ENCODE measurements at places on chromosomes 1 and 21. TPM values are rescaled to one million over a fixed set of nuclear protein-coding genes. Genes with fewer than 3 reads are reported as not detected.

GRCh38 chr1:14426854-14427253 is 171.6 kb upstream of the KAZN start:
- DNase-seq, result no peak

DNA sequence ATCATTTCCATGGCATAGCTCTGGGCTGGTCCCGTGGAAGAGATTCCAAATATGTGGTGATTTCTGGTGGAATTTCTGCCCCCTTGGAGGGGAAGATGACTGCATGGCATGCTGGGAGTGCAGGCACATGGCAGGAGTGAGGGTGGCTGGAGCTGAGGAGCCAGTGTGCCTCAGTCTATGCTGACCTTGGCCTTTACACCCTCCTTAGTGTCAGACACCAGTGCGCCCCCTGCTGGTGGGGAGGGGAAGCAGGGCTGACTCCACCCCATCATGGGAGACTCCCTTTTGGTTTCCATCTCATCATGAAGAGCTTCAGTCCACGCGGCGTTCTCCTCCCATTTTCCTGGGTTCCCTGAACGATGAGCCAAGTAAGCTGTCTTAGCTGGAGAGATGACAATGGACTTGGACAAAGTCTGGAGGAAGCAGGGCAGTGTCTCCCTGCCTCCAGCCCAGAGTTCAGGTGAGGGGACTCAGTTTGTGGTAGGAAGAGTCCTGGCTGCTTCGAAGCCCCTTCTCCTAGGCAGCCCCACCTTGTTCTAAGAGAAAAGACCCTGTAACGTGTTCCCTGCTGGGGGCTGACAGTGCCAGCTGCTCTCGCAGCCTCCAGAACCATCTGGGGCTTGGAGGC is 10.3 kb downstream of the ALX3 start:
- DNase-seq, result peak; percentile 38

DNA sequence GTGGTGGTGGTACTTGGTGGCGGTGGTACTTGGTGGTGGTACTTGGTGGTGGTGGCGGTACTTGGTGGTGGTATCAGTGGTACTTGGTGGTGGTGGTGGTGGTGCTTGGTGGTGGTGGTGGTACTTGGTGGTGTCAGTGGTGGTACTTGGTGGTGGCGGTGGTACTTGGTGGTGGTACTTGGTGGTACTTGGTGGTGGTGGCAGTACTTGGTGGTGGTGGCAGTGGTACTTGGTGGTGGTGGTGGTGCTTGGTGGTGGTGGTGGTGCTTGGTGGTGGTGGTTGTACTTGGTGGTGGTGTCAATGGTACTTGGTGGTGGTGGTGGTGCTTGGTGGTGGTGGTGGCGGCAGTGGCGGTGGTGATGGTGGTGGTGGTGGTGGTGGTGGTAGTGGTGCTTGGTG is 20.2 kb downstream of the COQ8A start:
- DNase-seq, result no peak

DNA sequence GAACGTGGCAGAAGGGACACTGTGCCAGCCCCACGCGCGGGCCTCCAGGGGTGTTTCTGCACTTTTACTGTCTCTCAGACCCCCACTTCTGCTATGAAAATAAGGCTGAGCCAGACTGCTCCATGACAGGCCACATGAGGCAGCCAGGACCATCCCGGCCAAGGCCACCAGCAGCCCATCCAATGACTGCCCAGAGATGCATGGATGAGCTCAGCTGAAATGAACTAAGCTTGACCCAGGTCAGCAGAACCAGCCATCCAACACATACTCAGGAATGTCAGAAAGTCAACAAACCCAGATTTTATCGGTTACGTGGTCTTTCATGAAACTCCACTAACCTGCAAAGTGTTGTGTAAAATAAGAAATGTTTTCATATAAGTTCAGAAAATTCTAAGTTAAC is 51.2 kb downstream of the CCDC185 start:
- no peak for DNase-seq

- no peak for DNase-seq
Observed at GRCh38 chr1:220730486-220730885, 17.6 kb upstream of the MTARC2 start.

DNA sequence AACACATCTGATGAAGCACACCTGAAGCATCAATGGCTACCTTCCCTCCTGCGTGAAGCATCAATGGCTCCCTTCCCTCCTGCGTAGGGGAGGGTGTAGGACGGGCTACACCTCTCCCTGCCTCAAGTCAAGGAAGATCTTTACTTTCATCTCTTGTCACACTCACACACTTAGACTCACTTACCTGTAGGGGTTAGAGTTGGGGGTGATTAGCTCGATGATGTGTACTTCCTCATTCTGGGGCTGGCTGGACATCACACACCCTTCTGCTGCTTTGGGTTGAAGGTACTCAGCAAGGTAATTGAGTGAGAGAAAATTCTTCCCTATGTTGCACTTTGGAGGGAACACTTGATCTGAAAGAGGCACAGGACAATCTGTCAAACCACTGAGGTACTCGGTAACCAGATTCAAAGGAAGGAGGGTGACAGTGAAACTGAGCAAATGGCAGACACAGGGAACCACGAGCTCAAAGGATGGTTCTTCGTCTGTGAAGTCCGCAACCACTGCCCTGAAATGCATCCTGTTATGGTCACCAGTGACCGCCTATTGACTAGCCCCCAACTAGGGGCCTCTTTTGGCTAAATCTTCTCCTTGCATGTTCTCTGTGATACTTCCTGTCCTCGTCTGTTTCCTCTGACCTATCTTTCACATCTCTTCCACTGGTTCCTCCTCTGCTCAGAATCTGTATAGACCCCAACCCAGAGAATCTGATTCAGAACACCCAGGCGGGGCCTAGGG is 156.2 kb downstream of the TGFBR3 start:
- no peak for DNase-seq

GRCh38 chr1:86861424-86861823 is 52.5 kb downstream of the SELENOF start:
- no peak for DNase-seq

DNA sequence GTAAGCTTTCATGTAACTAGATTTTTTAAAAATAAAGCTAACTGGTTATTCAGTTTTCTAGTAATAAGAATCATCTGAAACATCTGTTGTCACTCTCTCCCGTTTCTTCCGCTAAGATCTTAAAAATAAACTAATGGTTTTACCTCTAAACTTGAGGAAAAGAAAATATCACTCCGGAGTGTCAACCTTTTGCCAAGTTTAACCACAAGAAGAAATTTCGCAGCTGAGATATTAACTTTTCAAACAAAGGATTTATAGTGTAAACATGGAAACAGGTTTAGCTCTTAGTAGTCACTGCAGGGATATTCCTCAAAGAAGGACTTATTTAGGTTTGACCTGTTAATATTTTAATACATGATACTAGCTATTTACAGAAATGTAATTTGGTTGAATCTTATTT is 954.9 kb downstream of the ADGRL2 start:
- no peak for DNase-seq

DNA sequence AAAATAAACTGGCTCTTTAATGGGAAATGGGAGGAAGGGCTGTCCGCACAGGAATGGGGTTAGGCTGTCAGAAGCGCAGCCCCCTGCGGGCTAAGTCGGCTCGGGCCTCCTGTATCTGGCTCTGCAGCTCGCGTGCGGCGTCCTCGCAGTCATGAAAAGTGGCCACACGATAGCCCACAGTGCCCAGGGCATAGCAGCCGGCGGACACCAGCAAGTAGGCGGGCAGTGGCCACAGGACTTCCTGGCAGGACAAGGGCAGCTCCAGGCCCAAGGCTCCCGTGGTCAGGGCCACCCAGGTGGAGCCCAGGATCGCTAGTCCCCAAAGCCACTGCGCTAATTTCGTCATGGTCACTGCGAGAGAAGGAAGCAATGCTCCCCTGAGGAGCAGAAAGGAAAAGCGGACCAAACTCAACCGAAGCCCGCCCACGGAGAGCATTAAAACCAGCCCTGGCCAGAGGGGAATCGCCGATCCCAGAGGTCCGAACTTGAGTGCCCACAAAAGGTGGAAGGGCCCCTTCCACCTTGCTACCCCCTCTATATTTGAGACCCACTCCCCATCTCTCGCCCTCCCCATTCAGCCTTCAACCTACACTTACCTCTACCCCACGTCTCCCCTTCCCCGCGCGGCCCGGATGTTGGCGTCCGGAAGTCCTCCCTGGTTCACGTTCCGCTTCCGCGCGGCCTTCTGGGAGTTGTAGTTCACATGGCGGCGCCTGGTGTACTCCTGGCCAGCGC is at the start of gene DPM3:
DPM3 (minus strand) TSS at position 637 of the 735 bp plus-strand sequence; CDS start at position 346, 291 bp downstream.
- DNase-seq, result peak; percentile 88

DNA sequence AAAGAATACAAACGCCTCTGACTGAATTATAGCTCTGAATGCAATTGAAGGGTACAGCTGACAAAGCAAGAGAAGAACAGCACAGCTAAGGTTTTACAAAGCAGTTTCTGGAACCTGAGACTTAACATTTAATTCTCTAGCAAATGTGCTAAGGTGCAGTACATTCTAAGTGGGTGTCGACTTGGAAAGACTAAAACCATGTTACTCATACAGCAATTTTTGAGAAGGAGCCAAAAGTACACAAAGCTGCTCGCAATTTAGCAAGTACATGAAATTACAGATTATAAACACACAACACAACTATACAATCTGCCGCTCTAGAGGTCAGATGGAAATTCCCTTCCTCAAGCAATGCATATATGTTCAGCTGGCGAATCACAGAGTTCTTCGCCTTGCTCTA is 121.9 kb downstream of the TIAM1 start:
- DNase-seq, result no peak

- DNase-seq, result peak; percentile 14
Observed at GRCh38 chr1:81760477-81761097, 40.1 kb upstream of the ADGRL2 start.

GRCh38 chr1:43689289-43689688 is 18.0 kb upstream of the ST3GAL3 start:
- DNase-seq, result no peak

GRCh38 chr21:31326522-31327242 is 17.4 kb downstream of the TIAM1 start:
- DNase-seq, result peak; percentile 57

GRCh38 chr1:106619080-106619826 is 437.2 kb upstream of the PRMT6 start:
- no peak for DNase-seq

- no peak for DNase-seq
Observed at GRCh38 chr1:39270368-39270767, 65.9 kb downstream of the MACF1 start.

- DNase-seq, result peak; percentile 91
Observed at GRCh38 chr1:34924759-34925555, 4.5 kb downstream of the DLGAP3 start.

- no peak for DNase-seq
Observed at GRCh38 chr1:77031106-77031662, 163.9 kb downstream of the ST6GALNAC5 start.

GRCh38 chr1:9537863-9538668 is 1.2 kb upstream of the SLC25A33 start:
- no peak for DNase-seq

GRCh38 chr21:34886240-34887104 is 162.6 kb downstream of the RUNX1 start:
- peak; percentile 53 for DNase-seq

DNA sequence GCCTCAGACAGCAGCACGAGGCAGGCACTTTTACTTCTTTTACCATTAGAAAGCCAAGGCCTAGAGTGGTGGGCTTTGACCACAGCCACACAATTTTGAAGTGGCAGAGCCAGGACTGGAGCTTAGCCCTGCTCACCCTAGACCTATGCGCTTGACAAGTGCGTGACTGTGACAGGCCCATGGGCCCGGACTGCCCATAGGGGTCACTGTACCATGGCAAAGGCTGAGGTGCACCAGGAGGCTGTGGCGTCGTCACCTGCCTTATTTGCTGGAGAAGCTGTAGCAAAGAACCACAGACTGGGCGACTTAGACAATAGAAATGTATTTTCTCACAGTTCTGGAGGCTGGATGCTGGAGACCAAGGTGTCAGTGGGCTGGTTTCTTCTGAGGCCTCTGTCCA is 2.6 kb upstream of the TMEM82 start:
- DNase-seq, result no peak

DNA sequence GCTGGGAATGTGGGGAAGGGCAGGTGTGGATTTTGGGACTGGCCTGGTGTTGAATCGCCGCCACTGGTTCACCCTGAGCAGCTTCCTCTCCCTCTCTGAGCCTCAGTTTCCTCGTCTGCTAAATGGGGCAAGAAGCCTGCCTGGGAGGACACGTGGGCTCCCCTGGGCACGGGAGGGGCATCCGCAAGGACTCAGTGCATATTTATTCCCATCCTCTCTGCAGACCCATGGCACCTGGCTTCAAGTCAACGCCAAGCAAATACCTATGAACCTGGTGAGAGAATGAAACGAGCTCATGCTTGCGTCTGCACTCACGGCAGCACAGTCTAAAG is 234.4 kb downstream of the PTPRU start:
- DNase-seq, result no peak

- DNase-seq, result no peak
Observed at GRCh38 chr1:202264726-202265125, 71.1 kb downstream of the LGR6 start.

- DNase-seq, result no peak
Observed at GRCh38 chr1:34156739-34157138, 8.3 kb downstream of the CSMD2 start.

- DNase-seq, result no peak
Observed at GRCh38 chr1:7640920-7641585, 130.0 kb upstream of the VAMP3 start.

DNA sequence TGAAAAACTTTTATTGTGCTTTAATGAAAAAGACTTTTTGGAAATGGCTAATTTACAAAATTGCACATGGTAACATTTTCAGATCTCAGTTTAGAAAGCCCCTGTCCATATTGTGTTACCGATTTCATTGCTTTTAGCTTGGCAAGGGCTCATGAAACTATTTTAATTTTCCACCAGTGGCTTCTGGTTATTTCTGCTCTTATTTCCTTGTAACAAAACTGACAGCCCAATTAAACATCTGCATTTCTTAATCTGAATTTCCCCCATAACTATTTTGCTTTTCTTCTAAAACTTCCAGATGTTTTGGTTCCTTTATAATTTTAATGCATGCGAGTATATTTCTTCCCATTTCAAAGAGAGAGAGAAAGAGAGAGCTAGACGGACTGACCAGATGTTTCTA is 264.8 kb downstream of the PTPRC start:
- no peak for DNase-seq

- no peak for DNase-seq
Observed at GRCh38 chr1:6578624-6579373, 995 bp upstream of the ZBTB48 start.

GRCh38 chr21:31607791-31608190 is 51.7 kb upstream of the SOD1 start:
- DNase-seq, result no peak

The PRDM16 gene
- 55.8 TPM for total RNA-seq

The LAPTM5 gene
- 0.11 TPM for total RNA-seq

The ZNF695 gene
- 4.3 TPM for total RNA-seq

The URB1 gene
- 10.7 TPM for total RNA-seq

The IRF2BP2 gene
- 113 TPM for total RNA-seq

The VASH2 gene
- 5.9 TPM for total RNA-seq

The TRIM63 gene
- total RNA-seq, result 39.6 TPM

The ERICH3 gene
- total RNA-seq, result 0.14 TPM

The RUNX3 gene
- total RNA-seq, result not detected

The KTI12 gene
- 6.2 TPM for total RNA-seq

The PTPN22 gene
- total RNA-seq, result not detected

The ERVH48-1 gene
- 0.07 TPM for total RNA-seq

The TCHHL1 gene
- not detected for total RNA-seq

The DIO1 gene
- not detected for total RNA-seq

The TGFBR3 gene
- total RNA-seq, result 5.8 TPM

Data from cardiac muscle cell (in vitro differentiated cells and primary cell).